Stimulated activated CD8-positive, alpha-beta memory T cell treated with anti-CD3 and anti-CD28 coated beads, Interleukin-4, amount 100 ng/mL, for 4 hours (primary cell): ENCODE measurements at places on chromosomes 6 and 20.

DNA sequence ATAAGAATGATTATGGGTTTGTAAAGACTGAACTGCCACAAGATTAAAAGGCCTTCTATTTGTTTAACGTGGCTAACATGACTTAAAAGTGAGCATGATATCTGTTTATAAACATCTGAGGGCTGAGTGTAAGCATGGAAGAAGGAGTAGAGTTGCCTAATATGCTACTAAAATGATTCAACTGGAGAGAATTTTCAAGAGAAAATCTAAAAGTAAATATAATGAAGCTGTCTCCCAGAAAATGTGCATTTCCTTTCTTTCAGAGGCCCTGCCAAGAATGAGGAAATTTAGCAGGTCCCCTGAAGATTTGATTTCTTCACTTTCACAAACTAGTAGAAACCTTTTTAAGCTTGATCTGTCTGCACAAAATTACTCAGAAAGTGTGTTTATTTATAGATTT, 4.2 kb upstream of the EYA4 start:
- no peak for DNase-seq

DNA sequence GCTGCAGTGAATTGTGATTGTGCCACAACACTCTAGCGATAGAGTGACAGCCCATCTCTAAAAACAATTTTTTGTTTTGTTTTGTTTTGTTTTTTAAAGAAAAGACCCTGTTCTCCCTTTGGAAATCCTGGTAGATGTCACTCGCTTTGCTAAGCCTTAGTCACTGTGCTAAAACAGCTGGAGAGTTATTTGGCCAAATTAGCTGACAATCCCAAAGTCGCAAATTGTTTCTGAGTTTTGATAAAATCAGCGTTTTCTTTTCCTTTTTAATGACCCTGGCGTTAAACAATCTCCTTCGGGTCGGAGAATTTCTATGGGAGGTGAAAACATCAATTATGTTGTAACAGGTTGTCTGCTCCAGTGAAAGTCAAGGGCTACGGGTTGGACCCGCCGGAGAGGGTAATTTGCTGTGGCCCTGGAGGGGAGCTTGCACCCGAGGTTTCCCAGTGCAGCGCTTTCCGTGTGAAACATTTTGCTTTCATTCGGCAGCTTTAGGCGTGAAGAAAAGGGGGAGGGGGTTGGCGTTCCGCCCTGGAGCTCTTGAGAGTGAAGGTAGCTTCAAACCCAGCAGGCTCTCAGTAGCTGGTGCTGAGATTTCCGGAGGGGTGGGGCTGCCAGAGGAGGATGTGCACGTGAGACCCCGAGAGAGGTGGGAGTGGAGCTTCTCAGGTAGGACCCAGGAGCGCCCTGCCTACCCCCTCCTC, 296.6 kb downstream of the PHACTR1 start:
- no peak for DNase-seq

GRCh38 chr6:89553431-89553830, 85.1 kb downstream of the LYRM2 start:
- DNase-seq: no peak

- no peak for DNase-seq
Measured at GRCh38 chr20:53307964-53308597, 285.6 kb downstream of the ZNF217 start.

DNA sequence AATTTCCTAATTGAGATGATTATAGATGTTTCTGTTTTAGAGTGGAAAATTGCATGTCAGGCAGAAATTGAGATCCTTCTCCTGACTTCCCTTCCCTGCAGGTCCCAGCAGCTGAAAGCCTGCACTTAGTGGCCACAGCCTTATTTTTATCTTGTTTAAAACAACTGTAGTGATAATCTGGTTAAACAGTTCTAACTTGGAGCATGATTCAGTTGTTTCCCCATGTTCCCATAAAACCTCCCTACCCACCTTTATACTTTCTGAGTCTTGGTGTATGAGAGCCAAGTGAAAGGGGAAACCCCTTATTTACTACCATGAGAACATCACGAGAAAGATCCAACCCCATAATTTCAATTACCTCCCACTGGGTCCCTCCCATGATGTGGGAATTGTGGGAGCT, 195.2 kb downstream of the SLC16A10 start:
- DNase-seq: no peak
